ENCODE measurements at places on chromosomes 1 and 21.

- DNase-seq: no peak
Measured at GRCh38 chr1:35768350-35769187, 1.2 kb downstream of the CLSPN start.

GRCh38 chr1:100438375-100438774 lies 86.1 kb downstream of the CDC14A start:
- no peak for DNase-seq

DNA sequence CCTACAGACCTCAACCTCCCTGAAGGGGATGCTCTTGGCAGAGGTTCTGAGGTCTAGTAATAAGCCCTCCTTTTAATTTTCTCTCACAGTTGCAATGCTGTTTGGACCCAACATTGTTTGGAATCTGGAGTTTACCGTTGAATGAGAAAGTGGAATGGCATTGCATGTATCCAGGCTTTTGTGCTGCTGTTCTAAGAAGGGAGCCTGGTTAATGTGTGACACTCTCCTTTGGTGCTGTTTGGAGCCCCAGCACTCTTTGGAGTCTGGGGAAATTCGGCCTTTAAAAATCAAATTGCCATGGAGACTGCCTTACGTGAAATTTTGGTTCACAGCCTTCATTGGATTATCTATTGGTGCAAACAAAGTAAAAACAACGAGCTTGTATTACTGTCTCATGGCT lies 23.7 kb upstream of the TMEM61 start:
- DNase-seq: no peak

DNA sequence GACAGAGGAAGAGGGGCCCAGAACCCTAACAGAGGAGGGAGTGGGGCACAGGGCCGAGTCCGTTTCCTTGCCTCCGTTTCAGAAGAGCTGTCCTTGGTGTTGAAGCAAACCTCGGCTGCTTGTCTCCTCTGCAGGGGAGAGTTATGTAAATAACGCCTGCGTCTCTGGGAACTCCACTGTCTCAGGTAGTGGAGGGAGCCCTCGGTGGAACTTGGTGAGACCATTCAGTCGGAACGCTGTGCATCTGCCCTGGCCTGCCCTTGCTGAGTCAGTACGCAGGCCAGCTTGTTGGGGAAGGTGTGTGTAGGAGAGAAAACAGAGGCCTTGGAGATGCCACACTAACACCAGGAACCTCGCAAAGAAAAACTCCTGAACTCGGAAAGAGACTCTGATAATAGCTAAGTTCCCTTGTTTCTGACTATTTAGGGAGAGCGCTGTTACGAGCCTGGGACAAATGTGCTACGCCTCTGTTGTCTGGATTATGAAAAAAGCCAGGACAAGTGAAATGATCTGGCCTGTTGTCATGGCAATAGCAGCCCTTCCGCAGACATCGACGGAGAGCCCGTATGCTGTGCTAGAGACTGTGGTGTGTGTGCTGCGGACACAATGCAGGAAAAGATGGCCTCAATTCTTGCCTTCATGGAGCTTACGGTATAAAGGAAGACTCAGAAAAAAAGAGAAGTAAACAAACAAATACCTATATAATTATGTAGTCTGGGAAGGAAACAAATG lies 94.6 kb upstream of the AKT3 start:
- DNase-seq: no peak

- DNase-seq: no peak
Measured at GRCh38 chr1:151668090-151668489, 48.5 kb downstream of the CELF3 start.
